ENCODE measurements at places on chromosomes 5 and 9. TPM values are rescaled to one million over a fixed set of nuclear protein-coding genes. Genes with fewer than 3 reads are reported as not detected.

DNA sequence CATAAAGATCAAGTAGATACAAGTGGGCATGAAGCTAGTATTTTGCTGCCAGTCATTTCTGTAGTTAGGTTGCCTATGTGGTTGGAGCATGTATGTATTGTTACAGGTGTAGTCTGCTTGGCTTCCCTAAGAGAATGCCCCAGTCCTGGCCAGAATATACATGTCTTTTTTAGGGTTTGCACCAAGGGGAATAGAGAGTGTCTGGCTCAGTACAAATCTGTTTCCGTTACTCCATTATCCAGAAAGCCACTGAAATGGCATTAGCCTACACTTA is 23.2 kb downstream of the TGFBR1 start:
- no peaks in the 10 kb centered on the region for H3K27me3 ChIP-seq
- H3K4me3 ChIP-seq, result no peak overlapping the region
- DNase-seq, result no peak

- H3K27ac ChIP-seq, result no peak overlapping the region
- H3K27me3 ChIP-seq, result no peaks in the 10 kb centered on the region
- DNase-seq, result no peak
- no peaks in the 10 kb centered on the region for H3K36me3 ChIP-seq
- H3K4me1 ChIP-seq, result no peaks in the 10 kb centered on the region
Observed at GRCh38 chr5:85684351-85684750, 933.4 kb upstream of the COX7C start.

DNA sequence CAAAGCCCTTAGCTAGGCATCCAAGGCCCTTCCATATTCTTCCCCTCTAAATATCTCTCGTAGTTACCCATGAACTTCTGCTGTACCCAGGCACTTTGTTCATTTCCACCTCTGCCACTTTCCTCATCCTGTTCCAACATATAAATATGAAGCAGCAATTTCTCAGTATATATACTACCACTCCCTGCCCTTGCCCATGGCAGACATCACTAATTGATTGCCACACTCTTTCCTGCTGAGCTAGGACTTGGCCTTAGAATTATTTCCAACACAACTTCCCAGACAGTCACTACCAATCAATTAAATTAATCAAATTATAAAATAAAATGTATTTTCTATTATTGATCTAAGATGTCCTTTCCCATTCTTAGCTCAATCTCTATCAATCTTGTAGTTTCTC is 8.5 kb downstream of the INSYN2B start:
- no peaks in the 10 kb centered on the region for H3K36me3 ChIP-seq
- H3K27ac ChIP-seq, result no peak overlapping the region
- H3K4me3 ChIP-seq, result no peak overlapping the region
- DNase-seq, result no peak
- no peaks in the 10 kb centered on the region for H3K4me1 ChIP-seq

GRCh38 chr5:154949781-154950180 is 8.9 kb downstream of the MRPL22 start:
- H3K4me1 ChIP-seq, result no peaks in the 10 kb centered on the region
- no peak for DNase-seq
- no peaks in the 10 kb centered on the region for H3K36me3 ChIP-seq
- no peak overlapping the region for H3K27ac ChIP-seq
- no peaks in the 10 kb centered on the region for H3K27me3 ChIP-seq
- H3K4me3 ChIP-seq, result no peak overlapping the region

DNA sequence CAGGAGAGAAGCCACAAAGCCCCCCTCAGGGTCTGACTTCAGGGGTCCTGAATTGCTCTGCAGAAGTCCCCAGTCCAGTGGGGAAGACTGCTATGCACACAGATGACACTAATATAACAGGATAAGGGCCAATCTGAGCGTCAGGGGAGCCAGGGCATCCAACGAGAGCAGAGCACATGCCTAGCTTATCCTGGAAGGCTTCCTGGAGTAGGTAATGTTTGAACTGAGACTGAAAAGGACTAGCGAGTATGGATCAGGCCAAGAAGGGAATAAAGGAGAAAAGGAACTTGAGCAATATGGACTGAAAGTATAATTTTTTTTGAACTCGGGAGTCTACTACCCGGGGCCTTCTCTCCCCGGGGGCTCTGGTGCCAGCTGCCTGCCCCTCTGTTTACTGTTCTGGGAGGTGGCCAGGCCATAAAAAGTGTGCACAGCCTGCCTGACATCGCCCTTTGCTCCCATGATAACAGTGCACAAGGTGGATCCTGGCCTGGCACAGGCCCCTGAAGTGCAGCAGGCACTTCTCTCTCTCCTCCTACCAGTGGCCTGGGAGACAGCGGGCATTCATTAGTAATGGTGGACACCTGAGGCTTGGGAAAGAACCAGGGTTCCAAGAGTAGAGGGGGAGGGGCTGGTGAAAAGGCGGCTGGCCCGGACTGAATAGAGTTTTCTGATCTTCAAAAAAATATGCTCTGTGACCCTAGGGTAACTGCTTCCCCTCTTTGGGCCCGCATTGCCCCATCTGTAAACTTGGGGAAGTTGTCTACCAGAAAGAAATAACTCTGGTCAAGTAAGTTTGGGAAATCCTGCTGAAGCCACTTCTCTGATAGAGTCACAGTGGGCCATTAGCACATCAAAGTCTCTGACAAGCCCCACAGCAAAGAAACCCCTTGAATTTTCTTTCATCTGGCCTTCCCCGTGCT is 4.6 kb upstream of the SLC6A7 start:
- H3K4me1 ChIP-seq, result peaks cover 13% of the 10 kb centered on the region
- H3K4me3 ChIP-seq, result no peak overlapping the region
- DNase-seq, result no peak
- peaks cover 11% of the 10 kb centered on the region for H3K27me3 ChIP-seq
- H3K27ac ChIP-seq, result no peak overlapping the region
- H3K36me3 ChIP-seq, result no peaks in the 10 kb centered on the region

- H3K4me3 ChIP-seq, result no peak overlapping the region
- H3K27ac ChIP-seq, result no peak overlapping the region
- DNase-seq, result no peak
- H3K36me3 ChIP-seq, result no peaks in the 10 kb centered on the region
Observed at GRCh38 chr5:93055561-93055960, 525.5 kb downstream of the NR2F1-AS1 start.

DNA sequence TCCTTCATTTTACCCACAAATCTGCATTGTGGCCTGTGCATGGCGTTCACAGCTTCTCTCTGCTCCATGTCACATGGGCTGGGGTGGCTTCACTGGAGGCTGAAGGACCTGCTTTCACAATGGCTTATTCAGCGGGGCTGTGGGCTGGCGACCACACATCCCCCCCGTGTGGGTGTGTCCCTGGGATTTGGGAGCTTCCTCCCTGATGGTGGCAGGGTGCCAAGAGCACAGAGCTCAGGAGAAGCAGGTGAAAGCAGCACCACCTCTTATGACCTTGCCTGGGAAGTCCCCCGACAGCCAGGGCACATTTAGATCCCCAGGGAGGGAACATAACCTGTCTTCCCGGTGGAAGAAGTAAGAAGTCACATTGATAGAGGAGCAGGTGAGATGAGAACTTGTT is 5.0 kb upstream of the MED10 start:
- H3K4me3 ChIP-seq, result no peak overlapping the region
- no peaks in the 10 kb centered on the region for H3K4me1 ChIP-seq
- H3K36me3 ChIP-seq, result no peaks in the 10 kb centered on the region
- no peaks in the 10 kb centered on the region for H3K27me3 ChIP-seq

DNA sequence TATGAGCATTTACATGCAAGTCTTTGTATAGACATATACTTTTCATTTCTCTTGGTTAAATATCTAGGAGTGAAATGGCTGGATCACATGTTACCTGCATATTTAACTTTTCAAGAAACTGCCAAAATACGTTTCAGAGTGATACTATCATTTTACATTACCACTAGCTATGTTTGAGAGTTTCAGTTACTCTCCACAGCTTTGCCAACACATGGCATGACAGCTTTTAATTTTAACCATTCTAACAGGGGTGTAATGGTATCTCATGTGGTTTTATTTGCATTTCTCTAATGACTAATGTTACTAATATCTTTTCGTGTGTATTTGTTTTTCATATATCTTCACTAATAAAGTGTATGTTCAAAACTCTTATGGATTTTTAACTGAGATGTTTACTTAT is 99.8 kb downstream of the DTWD2 start:
- H3K4me3 ChIP-seq, result no peak overlapping the region
- H3K27ac ChIP-seq, result no peak overlapping the region
- DNase-seq, result no peak
- no peaks in the 10 kb centered on the region for H3K27me3 ChIP-seq
- H3K4me1 ChIP-seq, result no peaks in the 10 kb centered on the region

DNA sequence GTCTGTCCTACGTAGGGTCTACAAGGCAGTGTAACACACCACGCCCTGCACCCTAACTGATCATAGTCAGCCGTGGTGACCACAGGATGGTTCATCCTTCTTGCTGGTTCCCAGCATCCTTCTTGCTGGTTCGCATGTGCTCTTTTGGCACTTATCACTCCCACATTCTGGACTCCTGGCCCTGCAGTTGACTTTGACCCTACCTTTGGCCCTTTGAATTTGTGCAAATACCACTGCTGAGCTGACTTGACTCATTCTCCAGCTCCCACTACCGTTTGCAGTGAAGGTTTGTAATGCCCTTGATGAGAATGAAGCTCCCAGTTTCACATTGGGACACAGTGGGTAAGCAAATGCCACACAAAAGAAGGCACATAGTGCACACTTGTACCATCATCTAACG is 33.8 kb downstream of the PALM2AKAP2 start:
- no peak overlapping the region for H3K4me3 ChIP-seq
- no peak overlapping the region for H3K27ac ChIP-seq
- no peaks in the 10 kb centered on the region for H3K36me3 ChIP-seq
- H3K4me1 ChIP-seq, result peaks cover 5% of the 10 kb centered on the region

DNA sequence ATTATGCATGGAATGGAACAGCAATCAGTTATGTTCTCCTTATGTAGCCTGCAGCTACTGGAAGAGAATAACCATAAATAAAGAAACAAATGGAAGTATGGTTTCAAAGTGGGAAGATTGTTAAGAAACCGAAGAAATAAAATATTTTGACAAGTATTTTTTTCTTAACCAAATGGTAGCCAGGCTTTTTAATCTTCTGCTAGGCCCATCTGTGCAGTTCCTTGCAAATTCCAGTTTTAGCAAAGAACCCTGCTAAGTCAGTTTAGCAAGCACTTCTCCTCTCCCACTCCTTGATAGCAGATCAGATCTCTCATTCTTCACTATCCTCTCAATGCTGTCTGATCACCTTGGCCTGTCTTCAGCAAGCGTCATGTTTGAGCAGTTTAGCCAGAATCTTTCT is 111.1 kb upstream of the PRDM9 start:
- DNase-seq, result no peak
- no peaks in the 10 kb centered on the region for H3K36me3 ChIP-seq
- H3K27ac ChIP-seq, result no peak overlapping the region
- no peaks in the 10 kb centered on the region for H3K27me3 ChIP-seq
- H3K4me1 ChIP-seq, result no peaks in the 10 kb centered on the region

DNA sequence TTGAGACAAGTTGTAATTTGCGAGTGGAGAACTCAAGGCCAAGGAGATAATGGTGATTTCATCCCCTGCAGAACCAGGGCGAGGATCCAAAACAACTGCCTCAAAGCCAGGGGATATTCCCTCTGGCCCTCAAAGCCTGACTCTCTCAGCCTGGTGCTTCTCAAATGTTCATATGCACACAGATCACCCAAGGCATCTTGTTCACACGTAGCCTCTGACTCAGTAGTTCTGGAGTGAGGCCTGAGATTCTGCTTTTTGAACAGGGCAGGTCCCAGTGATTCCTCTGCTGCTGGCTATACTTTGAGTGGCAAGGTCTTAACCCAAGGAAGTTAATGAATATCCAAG is 30.2 kb upstream of the WWC1 start:
- no peaks in the 10 kb centered on the region for H3K27me3 ChIP-seq

DNA sequence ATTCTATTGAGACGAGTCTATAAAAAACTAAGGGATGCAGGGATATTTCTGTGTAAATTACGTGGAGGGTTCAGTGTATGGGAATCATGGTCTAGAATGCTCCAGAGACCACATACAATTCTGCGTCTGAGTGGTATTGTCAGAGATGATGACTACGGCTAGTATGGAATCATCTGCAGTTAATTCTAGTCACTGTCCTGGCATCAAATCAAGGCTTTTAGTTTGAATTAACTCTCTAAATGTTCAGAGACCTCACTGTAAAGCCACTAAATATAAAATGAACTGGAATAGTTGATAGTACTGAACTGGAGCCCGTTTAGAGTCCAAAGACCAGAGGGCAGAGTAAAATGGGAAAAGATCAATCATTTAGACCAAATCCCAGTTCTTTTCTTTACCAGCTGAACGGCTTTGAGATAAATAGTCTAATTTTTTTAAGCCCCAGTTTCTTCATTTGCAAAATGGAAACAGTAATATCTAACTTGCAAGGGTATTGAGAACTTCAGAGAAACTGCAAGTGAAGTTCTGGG is 599.8 kb downstream of the EBF1 start:
- no peak overlapping the region for H3K4me3 ChIP-seq
- no peak for DNase-seq
- no peaks in the 10 kb centered on the region for H3K4me1 ChIP-seq
- H3K27ac ChIP-seq, result peak overlapping the region; percentile 79
- H3K36me3 ChIP-seq, result no peaks in the 10 kb centered on the region

- DNase-seq, result no peak
- H3K27ac ChIP-seq, result no peak overlapping the region
- H3K4me3 ChIP-seq, result no peak overlapping the region
- no peaks in the 10 kb centered on the region for H3K36me3 ChIP-seq
- H3K4me1 ChIP-seq, result no peaks in the 10 kb centered on the region
Observed at GRCh38 chr5:116410336-116410890, 164.2 kb downstream of the SEMA6A start.

DNA sequence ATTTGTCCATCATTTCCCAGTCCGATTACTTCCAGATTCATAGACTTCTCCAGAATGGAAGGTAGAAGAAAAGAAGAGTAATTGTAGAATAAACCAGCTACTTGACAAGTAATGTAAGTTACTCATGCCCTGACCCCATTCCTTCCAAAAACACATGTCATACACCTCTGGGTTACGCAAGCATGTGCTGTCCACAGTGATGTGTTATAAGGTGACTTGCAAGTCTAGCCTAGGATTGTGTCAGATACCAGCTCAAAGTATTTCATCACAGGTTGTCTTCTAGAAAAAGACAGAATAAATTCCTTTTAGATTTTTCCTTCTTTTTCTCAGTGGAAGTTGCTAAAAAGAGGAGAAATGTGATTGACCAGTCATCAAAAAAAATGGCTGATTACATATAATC is 8.0 kb upstream of the TLR4 start:
- H3K4me3 ChIP-seq, result no peak overlapping the region
- no peaks in the 10 kb centered on the region for H3K4me1 ChIP-seq
- no peak for DNase-seq
- no peaks in the 10 kb centered on the region for H3K36me3 ChIP-seq
- H3K27me3 ChIP-seq, result no peaks in the 10 kb centered on the region
- H3K27ac ChIP-seq, result no peak overlapping the region

Gene CETN3
- total RNA-seq, result 40.5 TPM

Gene ADCY2
- 4.6 TPM for total RNA-seq

Gene INSL6
- total RNA-seq, result not detected

Gene SPIN1
- 134 TPM for total RNA-seq

Gene SPINK7
- not detected for total RNA-seq

Gene VCP
- 57.6 TPM for total RNA-seq
